NCI-H2107 (cell line): ENCODE measurements at places on chromosomes 5 and 9.
A peak's percentile ranks its signal among the peaks of the same experiment; 100 is the strongest.

- no peak for DNase-seq
Observed at GRCh38 chr9:80554301-80554700, 982.5 kb downstream of the TLE4 start.

DNA sequence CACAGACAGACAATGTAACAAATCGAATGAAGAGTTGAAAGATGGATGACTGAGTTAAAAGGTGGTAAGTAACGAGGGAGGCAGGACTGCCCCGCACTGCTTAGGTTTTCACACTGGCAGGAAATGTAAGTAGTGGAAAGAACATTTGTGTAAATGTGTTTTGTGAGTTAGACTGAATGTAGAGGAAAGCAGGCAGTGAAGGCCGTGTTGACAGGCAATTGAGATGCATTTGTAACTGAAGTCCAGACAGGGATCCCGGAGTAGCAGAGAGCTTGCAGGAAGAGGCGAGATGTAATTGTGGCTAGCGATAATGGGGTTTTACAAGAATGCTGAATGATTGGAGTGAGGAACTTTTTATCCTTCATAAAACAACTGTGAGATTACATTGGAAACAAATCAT is 20.0 kb upstream of the SH3PXD2B start:
- no peak for DNase-seq

GRCh38 chr9:89154651-89155336 is 23.8 kb downstream of the SHC3 start:
- DNase-seq = no peak

- peak; percentile 20 for DNase-seq
Observed at GRCh38 chr5:6652025-6652424, 18.8 kb downstream of the SRD5A1 start.

DNA sequence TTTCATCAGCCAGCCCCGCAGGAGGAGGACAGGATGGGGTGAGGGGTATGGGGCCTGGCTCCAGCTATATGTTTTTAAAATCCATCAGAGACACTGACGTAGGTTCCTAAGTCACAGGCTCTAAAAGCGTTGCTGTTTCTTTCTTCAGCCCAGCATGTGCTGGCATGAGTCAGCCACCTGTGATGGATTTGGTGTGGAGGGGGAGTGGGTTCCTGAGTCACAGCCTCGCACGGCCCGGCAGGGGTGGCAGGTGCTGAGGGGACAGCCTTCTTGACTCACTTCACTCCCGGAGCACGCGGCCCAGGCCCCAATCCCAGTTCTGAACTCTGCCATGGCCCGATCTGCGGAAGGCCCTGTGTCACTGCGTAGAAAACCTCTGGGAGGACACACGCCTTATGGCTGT is 38.8 kb upstream of the RPL26L1 start:
- DNase-seq = no peak

GRCh38 chr5:2584579-2585269 is 166.8 kb downstream of the IRX2 start:
- no peak for DNase-seq
